Activated naive CD4-positive, alpha-beta T cell treated with Interleukin-2 at 50 U/mL for 16 hours (primary cell): ENCODE measurements at places on chromosomes 16 and 17.

- no peak for DNase-seq
These were observed 261.2 kb downstream of the CBLN1 start for GRCh38 chr16:49020436-49020835.

- no peak for DNase-seq
These were observed 33.6 kb downstream of the CDH1 start for GRCh38 chr16:68770671-68771070.

DNA sequence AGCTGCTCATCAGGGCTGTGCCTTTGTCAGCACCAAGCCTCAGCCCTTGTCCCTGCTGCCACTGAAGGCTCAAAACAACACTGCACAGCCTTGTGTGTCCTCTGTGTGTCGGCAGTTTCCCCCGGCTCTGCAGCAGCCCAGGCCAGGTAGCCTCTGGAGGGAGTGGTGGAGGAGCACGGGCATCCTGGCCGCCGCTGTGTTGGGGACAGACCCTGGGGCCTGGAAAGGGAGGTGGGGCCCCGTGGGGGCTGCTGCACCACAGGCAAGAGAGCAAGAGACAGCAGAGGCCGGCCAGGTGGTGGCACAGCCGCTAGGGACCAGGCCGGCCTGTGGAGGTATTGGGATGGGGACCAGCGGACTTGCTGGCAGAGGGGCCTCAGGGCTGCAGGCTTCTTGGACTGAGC, 96.9 kb upstream of the ZNF750 start:
- no peak for DNase-seq

- DNase-seq = no peak
These were observed 38.7 kb downstream of the CACNG4 start for GRCh38 chr17:67003231-67003630.

GRCh38 chr17:4110152-4110551, 32.7 kb downstream of the ZZEF1 start:
- DNase-seq = no peak

GRCh38 chr17:31096106-31096436, 1.3 kb downstream of the NF1 start:
- no peak for DNase-seq
